Stimulated activated CD4-positive, alpha-beta T cell treated with anti-CD3 and anti-CD28 coated beads, Interleukin-1b, Interleukin-23, amount 100 ng/mL, for 24 hours (primary cell): ENCODE measurements at places on chromosomes 3 and 15.

GRCh38 chr3:171127611-171128010 is 101.1 kb upstream of the SLC2A2 start:
- DNase-seq, result no peak

DNA sequence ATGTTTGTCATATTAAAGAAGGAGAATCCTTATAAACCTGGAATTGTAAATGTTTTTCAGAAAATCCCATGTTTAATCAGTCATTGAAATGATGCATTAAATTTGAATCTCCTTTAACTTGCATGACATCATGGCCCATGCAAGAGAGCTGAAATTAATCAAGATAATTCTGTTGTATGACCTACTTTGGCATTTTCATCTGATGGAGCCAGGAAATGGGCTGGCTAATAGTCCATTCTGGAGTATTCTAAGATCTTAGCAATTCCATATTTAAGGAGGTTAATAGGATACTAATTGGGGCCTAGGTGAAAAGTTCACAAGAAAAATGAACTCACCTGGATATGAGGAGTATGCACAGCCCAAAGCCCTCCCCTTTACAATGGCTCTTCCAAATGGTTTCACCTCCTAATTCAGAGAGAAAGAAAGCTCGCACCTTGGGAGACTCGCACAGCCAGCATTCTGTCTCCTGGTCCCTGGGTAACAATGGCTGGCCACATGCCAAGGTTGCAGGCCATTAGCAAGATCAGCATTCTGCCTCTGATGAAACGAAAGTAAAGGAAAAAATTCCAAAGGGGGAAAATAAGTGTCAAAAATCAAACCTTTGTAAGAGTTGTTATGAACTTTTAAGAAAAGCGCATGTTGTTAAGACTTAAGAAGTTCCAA is 786.4 kb downstream of the MCTP2 start:
- no peak for DNase-seq

DNA sequence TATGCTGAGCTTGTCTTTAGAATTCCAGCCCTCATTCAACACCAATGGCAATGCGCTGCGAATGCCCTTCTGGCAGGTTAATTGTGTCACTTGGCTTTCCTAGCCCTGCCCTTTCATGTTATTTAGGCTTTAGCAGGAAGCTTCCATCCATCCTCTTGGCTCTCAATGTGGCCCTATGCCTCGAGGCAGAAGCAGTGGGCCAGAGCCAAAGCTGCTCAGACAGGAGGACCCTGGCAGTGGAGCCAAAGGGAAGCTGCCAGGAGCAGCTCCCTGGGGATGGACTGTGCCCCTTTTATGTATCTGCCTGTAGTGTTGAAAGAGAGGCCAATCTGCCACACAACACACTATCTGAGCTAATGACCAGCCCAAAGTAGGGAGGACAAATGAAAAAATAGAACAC is 376.4 kb downstream of the CTNNB1 start:
- no peak for DNase-seq

DNA sequence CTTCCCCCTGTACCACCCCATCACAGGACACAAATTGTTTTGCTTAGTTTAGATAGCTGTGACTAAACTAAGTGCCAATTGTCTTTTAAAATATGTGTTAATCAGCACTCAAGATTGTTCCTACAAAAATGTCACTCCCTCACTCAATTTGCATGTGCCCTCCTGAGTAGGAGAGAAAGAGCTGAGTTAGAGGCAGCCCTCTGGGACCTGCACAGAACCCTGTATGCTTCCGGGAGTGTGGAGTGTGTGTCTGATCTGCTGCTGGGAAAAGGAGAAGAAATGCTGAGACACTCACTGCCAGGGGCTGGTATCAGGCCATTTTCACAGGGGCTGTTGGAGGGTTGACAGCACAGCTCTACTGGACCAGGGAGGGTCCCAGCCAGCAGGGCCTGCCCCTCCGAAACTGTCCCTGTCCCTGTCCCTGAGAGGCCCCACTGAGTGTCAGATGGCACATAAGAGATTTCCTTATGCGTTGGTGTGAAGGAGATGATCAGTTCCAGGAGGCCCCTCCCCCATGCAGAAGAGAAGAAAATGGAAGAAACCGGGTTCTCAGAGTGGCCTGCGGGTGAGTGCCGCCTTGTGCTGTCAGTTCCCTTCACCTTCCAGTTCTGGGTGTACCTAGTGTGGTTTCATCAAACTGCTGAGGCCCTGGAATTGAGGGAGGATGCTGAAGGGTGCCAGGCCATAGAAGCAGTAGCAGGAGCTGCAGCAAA is 3.9 kb upstream of the B3GNT5 start:
- DNase-seq, result no peak

GRCh38 chr3:13240928-13241618 is 167.8 kb upstream of the IQSEC1 start:
- DNase-seq, result no peak

GRCh38 chr3:56373386-56373785 is 94.9 kb downstream of the ERC2 start:
- DNase-seq, result no peak

DNA sequence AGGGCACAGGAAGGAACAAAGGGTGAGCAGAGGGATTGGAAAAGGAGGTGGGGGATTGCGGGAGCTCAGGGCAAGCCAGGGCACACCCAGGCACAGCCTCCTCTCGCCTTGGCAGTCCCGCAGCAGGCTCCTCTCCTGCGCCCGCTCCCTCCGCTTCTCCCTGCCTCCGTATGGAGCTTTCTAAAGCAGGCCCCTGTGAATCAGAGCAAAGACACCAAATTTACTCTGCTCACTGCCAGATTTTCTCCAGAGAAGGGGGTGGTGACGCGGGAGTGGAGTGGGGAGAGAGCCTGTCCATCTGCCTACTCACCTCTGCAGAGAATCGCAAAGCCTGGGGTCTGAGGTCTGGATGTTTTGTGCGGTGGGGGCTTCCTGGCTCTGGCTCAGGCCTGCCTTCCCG is 20.0 kb downstream of the ATP2B2 start:
- no peak for DNase-seq
